ENCODE measurements at places on chromosomes 3 and 15.

- no peak for DNase-seq
Observed at GRCh38 chr3:159158213-159158612, 356.4 kb downstream of the MFSD1 start.

DNA sequence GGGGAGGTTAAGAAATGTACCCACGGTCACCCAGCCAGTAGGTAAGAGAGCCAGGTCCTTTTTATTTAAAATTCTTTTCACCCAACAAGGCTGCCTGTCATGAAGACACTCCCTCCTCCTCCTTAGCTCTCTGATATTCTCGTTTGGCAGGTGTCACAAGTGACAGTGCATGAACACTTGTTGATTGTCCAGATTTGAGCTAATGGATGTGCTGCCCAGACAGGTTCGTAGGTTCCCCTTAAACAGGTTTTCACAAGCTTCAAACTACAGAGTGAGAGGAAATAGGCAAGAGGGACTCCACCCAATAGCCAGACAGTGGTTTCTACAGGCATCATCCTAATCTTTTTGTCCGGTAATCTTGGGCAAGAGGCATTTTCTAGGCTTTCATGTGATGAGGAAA, 32.2 kb downstream of the ATP13A4 start:
- peak; percentile 87 for DNase-seq

DNA sequence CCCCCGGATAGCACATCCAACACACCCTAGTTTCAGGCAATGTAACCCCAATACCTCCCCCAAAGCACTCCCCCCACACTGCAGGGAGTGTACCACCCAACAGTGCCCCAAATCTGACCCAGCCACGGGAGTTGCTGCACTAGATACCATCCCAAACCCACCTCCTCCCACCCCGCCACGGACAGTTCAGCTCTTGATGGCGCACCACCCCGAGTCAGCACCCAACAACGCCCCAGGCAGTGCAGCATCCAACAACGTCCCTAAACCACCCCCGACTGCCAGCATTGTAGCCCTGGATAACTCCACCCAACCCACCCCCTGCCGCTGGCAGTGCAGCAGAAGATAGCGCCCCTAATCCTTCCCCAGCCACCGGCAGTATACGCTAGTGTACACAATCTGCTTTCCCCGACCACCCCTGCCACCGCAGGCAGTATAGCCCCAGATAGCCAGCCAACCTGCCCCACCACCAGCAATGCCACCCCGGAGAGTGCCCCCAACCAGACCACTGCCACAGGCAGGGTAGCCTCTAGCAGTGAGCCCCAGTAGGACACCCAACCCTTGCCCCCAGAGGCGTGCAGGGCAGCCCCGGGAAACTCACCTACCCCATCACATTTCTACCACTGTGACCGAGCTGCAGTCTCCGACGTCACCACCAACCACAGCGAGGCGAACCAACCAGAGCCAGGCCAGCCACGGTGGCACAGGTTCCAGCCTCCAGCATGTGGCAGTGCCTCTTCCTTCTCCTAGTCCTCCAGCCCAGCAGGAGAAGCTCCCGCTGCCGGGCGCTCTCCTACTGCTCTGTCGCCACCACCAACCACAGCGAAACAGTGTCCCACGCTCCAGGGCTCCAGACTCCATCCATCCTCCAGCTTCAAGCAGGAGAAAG, 178.1 kb downstream of the POTEB3 start:
- DNase-seq: no peak

- DNase-seq: no peak
Observed at GRCh38 chr15:28915041-28915810, 29.5 kb downstream of the APBA2 start.

DNA sequence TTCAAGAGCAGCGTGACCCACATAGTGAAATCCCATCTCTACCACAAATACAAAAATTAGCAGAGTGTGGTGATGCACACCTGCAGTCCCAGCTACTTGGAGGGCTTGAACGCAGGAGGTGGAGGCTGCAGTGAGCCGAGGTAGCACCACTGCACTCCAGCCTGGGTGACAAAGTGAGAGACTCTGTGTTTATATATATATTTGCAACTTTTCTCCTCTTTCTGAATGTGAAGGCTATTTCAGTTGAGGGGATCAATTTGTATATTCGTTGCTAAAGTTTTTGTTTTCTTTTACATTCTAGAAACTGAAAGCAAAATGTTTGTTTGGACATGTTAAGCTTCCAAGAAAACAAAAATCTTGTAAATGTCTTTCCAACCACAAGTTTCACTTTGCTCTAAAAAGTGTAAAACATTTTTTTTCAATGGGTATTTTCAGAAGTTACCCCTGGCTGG, 29.8 kb upstream of the FAM98B start:
- no peak for DNase-seq

- DNase-seq: no peak
Observed at GRCh38 chr3:52689151-52689550, 3.3 kb downstream of the GNL3 start.

GRCh38 chr15:79045041-79045440, 45.5 kb downstream of the RASGRF1 start:
- DNase-seq: no peak

- DNase-seq: no peak
Observed at GRCh38 chr3:178320456-178321351, 215.5 kb upstream of the KCNMB2 start.

DNA sequence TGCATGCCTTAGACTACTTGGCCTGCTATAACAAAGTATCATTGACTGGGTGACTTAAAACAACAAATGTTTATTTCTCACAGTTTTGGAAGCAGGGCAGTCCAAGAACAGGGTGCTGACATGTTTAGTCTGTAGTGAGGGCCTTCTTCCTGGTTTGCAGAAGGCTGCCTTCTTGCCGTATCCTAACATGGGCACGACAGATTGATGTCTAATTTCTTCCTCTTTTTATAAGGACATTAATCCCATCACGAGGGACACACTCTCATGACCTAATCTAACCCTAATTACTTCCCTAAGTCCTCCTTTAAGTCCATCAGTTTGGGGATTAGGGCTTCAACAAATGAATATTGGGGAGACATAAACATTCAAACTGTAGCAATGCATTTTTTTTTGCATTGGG, 10.9 kb upstream of the GOLGA8B start:
- DNase-seq: no peak

DNA sequence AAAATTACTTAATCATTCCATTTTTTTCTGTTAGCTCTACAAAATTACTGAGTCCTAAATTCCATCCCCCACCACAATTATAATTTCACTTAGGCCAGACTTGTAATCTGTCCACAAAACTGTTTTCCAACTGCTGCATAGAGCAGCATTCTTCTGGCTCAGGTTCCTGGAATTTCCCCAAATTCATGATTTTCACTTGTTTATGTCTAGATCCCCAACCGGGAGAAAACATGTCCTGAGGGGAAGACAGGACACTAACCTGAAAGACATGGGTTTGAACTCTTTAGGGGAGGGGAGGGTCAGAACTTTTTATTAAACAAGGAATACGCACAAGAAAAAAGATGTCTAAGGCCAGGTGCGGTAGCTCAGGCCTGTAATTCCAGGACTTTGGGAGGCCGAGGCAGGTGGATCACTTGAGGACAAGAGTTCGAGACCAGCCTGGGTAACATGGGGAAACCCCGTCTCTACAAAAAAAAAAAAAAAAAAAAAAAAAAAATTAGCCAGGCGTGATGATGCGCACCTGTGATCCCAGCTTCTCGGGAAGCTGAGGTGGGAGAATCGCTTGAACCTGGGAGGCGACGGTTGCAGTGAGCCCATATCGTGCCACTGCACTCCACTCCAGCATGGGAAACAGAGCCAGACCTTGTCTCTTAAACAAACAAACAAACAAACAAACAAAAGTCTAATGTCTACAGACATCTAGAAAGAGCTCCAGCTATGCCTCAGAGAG, 1.5 kb downstream of the ETFA start:
- peak; percentile 20 for DNase-seq

- DNase-seq: peak; percentile 62
Observed at GRCh38 chr3:138114988-138115971, at the start of gene DZIP1L. DZIP1L (minus strand) TSS chr3:138115608; CDS start chr3:138103971, 11,637 bp downstream.

GRCh38 chr3:61092870-61093269, 158.4 kb downstream of the FHIT start:
- no peak for DNase-seq

- no peak for DNase-seq
Observed at GRCh38 chr3:21169948-21170347, 581.1 kb downstream of the ZNF385D start.

DNA sequence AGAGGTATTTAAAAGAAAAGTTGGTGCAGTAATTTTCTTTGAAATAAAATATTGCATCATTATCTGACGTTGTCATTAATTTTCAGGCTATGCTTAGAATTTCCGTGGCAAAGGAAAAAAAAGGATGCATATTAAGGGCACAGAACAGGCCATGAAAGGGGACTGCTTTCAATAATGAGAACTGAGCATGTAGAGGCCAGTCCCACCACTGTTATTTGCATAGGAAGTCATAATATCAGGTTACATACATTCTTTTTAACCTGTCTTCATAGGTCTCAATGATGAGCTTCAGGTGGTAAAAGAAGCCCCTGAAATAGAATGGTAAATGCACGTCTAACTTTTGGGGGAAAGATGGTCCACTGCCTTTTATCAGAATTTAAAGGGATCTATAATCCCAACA, 272.1 kb upstream of the ALCAM start:
- no peak for DNase-seq

GRCh38 chr3:65701516-65701915, 337.2 kb downstream of the MAGI1 start:
- no peak for DNase-seq

GRCh38 chr3:41026394-41027177, 172.7 kb upstream of the CTNNB1 start:
- DNase-seq: no peak

- no peak for DNase-seq
Observed at GRCh38 chr15:61086756-61087155, 142.3 kb downstream of the RORA start.

DNA sequence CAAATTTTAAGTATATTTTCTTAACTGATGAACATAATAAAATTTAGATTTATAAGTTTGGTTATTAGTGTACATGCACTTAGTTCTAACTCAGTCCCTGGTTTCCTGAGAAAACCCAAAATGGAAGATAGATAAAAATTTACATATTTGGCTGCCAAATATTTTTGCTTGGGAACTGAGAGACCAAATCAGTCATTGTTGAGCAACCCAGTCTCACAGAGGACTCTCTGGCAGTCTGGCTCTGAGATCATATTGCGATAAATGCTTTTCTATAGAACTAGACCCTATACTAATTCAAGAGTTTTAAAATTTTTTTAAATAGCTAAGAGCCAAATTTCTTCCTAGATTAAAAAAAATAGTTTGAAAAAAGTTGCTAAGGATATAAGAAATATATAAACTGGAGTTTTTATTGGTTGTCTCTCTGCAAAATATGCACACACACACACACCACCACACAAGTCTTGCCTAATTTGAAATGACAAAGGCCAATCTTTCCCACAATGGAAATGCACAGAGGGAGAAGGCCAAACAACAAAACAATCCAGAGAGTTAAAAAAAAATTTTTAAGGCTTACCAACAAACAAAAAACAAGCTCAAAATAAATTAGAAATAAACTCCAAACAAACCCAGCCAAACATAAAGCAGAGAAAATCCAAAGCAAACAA, 259.5 kb downstream of the MECOM start:
- DNase-seq: no peak

DNA sequence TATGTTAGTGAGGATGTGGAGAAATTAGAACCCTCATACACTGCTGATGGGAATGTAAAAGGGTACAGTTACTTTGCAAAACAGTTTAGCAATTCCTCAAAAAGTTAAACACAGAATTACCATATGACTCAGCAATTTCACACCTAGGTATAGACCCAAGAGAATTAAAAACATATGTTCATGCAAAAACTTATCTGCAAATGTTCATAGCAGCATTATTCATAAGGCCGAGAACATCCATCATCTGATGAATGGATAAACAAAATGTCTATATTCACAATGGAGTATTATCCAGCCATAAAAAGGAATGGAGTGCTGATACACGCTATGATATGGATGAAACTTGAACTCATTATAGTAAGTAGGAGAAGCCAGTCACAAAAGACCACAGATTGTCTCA, 10.3 kb downstream of the SEC13 start:
- no peak for DNase-seq

- peak; percentile 78 for DNase-seq
Observed at GRCh38 chr3:36944012-36944640, 728 bp downstream of the TRANK1 start.

DNA sequence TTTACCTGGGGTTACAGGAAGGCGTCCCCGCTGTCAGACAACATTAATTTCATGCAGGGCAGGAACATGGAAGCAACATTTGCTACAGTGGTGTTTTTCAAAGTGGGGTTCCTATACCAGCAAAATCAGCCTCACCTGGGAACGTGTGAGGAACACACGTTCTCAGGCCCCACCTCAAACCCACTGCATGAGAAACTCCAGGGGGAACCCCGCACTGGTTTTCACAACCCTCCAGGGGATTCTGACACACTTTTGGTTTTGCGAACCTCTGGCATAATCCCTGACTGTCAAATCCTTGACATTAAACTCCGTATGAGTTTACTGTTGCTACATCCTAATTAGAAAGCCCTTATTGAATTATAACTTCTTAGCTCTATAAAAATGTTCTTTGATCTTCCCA, 127.7 kb downstream of the LRRK1 start:
- no peak for DNase-seq

GRCh38 chr15:69304182-69304545, 5.5 kb downstream of the PAQR5 start:
- DNase-seq: no peak

DNA sequence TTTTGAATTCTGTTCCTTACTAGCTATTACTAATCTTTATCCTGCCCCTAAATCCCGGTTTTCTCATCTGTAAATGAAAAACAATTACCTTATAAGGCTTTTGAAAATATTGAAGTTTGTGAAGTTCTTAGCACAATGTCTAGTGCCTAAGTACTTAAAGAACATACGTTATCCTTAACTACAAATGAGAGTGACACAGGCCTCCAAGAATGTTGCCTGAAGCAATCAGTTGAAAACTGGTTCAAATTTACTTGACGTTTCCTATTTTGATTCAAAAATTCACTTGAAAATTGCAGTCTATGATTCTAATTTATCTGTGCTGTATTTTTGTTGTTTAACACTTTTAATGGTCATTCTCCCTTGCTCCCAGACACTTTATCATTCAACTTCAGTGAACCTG, 3.2 kb downstream of the SENP7 start:
- DNase-seq: peak; percentile 45

DNA sequence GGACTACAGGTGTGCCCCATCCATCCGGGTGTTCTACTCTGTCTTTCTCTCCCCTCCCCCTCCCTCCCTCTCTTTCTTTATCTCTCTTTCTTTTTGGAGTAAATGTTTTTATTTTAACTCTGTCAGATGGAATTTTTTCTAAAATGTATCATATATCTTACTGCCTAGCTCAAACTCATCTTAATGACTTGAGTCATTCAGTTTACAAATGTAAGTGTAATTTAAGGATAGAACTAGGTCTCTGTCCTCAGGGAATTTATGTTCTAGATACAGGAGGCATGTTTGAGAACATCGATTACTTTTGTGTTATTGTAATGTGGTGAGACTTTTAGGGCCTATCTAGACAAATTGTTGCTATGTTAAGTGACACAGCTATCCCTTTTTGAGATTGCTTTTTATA, 3.5 kb downstream of the TBC1D23 start:
- DNase-seq: no peak

DNA sequence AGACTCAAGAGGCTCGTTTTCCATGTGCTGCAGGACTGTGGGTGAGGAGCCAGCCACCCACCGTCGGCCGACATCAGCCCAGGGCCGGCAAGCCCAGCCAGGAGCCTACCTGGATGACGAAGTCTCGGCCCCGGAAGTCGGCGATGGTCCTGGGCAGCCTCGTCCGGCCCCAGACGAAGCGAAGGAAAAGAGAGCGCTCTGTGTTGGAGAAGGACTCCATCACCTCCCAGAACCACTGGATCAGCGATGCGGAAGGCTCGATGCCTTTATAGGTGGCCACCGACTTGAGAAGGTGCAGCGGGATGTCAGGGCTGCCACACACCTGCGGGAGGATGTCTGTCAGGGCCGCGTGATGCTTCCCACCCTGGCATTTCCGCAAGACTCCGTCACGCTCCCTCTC, 13.8 kb upstream of the OCA2 start:
- no peak for DNase-seq
